ENCODE measurements at places on chromosomes 13 and 19. TPM values are rescaled to one million over a fixed set of nuclear protein-coding genes. Genes with fewer than 3 reads are reported as not detected.

GRCh38 chr19:10688545-10689280, 12.5 kb upstream of the QTRT1 start:
- peaks cover 11% of the 10 kb centered on the region for H3K4me1 ChIP-seq
- peaks cover 3% of the 10 kb centered on the region for H3K36me3 ChIP-seq

DNA sequence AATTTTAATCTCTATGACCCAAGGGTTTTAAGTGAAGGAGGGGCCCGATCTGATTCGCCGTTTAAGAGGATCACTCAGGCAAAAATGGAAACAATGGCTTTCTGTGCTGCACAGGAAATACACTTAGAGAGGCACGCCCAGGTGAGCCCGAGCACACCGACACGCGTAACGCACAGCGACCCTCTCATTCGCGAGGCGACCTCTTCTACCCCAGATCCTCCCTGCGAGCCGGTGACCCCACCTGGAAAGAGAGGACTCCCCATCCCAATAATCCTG, 216 bp downstream of the SH2D3A start:
- H3K4me1 ChIP-seq: peaks cover 39% of the 10 kb centered on the region
- no peaks in the 10 kb centered on the region for H3K27me3 ChIP-seq
- no peaks in the 10 kb centered on the region for H3K36me3 ChIP-seq
- peak overlapping the region; percentile 97 for H3K27ac ChIP-seq
- no peak for DNase-seq
- peak overlapping the region; percentile 98 for H3K4me3 ChIP-seq

GRCh38 chr13:36870050-36870692, 49.9 kb downstream of the SMAD9 start:
- peaks cover 2% of the 10 kb centered on the region for H3K36me3 ChIP-seq
- DNase-seq: no peak
- no peak overlapping the region for H3K27ac ChIP-seq
- no peaks in the 10 kb centered on the region for H3K4me1 ChIP-seq
- H3K4me3 ChIP-seq: no peak overlapping the region

DNA sequence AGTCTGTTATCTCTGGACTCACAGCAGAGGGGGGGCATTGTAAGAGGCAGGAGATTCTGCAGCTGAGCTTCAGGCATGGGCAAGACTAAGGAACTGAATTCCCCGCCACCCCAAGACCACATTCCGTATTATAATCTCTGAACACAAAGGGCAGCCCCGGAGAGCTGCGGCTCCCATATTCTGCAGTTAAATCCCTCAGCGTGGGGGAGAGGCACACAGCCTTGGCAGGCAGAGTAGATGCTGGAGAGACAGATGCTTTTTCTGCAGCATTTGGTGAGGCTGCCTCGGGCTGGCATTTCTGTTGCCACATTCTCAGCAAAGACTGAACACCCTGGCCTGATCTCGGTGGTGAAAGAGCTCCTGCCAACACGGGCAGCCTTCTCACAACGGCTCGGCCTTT, 12.9 kb downstream of the CHAF1A start:
- no peaks in the 10 kb centered on the region for H3K36me3 ChIP-seq
- H3K4me3 ChIP-seq: no peak overlapping the region
- H3K27me3 ChIP-seq: no peaks in the 10 kb centered on the region
- no peak overlapping the region for H3K27ac ChIP-seq
- no peak for DNase-seq

GRCh38 chr19:31461814-31462539, 112.7 kb upstream of the TSHZ3 start:
- no peaks in the 10 kb centered on the region for H3K27me3 ChIP-seq
- H3K4me1 ChIP-seq: no peaks in the 10 kb centered on the region
- no peaks in the 10 kb centered on the region for H3K36me3 ChIP-seq

DNA sequence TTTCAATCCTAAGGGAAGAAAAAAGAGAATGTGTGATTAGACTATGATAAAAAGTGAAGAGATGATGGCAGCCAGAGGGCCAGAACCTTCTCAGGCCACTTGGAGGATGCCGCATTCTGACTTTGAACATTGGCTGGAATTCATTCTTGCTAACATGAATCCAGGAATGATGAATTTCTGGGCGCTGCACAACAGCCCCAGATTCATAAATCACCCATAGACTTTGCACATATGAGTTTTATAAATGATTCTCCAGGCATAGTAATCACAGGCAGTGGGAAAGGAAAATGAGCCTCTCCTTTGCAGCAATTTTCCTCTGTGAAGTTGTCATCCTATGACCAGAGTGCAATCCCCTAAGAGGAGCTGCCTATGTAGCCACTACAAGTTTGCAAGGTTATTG, 555.4 kb downstream of the KCTD12 start:
- no peak overlapping the region for H3K27ac ChIP-seq
- H3K4me3 ChIP-seq: no peak overlapping the region
- H3K4me1 ChIP-seq: peaks cover 5% of the 10 kb centered on the region
- no peaks in the 10 kb centered on the region for H3K27me3 ChIP-seq

- peaks cover 5% of the 10 kb centered on the region for H3K4me1 ChIP-seq
- no peak overlapping the region for H3K4me3 ChIP-seq
- H3K27ac ChIP-seq: no peak overlapping the region
- H3K36me3 ChIP-seq: no peaks in the 10 kb centered on the region
- H3K27me3 ChIP-seq: peaks cover 31% of the 10 kb centered on the region
Measured at GRCh38 chr13:26561651-26562511, 4.4 kb downstream of the WASF3 start.

Gene KLC3
- total RNA-seq: not detected

Gene ZNF154
- total RNA-seq: 1.9 TPM

Gene ZNF709
- total RNA-seq: 1.6 TPM
